ENCODE measurements at places on chromosomes 13 and 19.
A peak's percentile ranks its signal among the peaks of the same experiment; 100 is the strongest.

DNA sequence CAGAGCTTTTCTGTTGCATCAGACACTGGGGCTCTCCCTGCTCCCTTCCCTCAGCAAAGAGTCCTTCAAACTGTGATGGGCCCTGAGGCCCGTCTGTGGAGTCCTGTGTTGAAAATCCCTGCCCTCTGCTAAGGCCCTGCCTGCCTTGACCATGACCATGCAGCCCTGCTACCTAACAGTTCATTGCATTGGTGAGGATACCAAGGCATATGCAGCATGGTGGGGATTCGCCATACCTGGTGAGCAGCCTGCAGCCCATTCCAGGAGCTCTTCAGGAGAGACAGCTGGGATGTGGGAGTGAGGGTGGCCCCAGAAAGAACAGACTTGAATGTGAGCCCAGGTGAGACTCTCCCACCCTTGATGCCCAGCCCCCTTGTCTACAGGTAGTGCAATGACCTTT is 70.6 kb upstream of the GSX1 start:
- H3K27me3 ChIP-seq: no peaks in the 10 kb centered on the region
- no peaks in the 10 kb centered on the region for H3K4me1 ChIP-seq
- no peak overlapping the region for H3K4me3 ChIP-seq
- no peaks in the 10 kb centered on the region for H3K36me3 ChIP-seq
- H3K27ac ChIP-seq: no peak overlapping the region

GRCh38 chr19:42280815-42281145 is 11.7 kb downstream of the CIC start:
- H3K4me1 ChIP-seq: peaks cover 74% of the 10 kb centered on the region
- H3K4me3 ChIP-seq: peak overlapping the region; percentile 86
- H3K27ac ChIP-seq: peak overlapping the region; percentile 93
- no peaks in the 10 kb centered on the region for H3K27me3 ChIP-seq
- no peak for DNase-seq
- no peaks in the 10 kb centered on the region for H3K36me3 ChIP-seq

- H3K27me3 ChIP-seq: no peaks in the 10 kb centered on the region
- peak overlapping the region; percentile 51 for H3K4me3 ChIP-seq
- H3K36me3 ChIP-seq: peaks cover 36% of the 10 kb centered on the region
Observed at GRCh38 chr19:7928741-7929701, 3.1 kb upstream of the CTXN1 start.

- H3K27ac ChIP-seq: no peak overlapping the region
- no peaks in the 10 kb centered on the region for H3K4me1 ChIP-seq
- no peak for DNase-seq
- H3K4me3 ChIP-seq: no peak overlapping the region
- H3K27me3 ChIP-seq: no peaks in the 10 kb centered on the region
- no peaks in the 10 kb centered on the region for H3K36me3 ChIP-seq
Observed at GRCh38 chr13:99832347-99832746, 139.2 kb downstream of the ZIC5 start.

- no peaks in the 10 kb centered on the region for H3K27me3 ChIP-seq
- H3K27ac ChIP-seq: no peak overlapping the region
- H3K4me1 ChIP-seq: no peaks in the 10 kb centered on the region
- H3K4me3 ChIP-seq: no peak overlapping the region
Observed at GRCh38 chr13:98129059-98129746, 13.7 kb upstream of the FARP1 start.

DNA sequence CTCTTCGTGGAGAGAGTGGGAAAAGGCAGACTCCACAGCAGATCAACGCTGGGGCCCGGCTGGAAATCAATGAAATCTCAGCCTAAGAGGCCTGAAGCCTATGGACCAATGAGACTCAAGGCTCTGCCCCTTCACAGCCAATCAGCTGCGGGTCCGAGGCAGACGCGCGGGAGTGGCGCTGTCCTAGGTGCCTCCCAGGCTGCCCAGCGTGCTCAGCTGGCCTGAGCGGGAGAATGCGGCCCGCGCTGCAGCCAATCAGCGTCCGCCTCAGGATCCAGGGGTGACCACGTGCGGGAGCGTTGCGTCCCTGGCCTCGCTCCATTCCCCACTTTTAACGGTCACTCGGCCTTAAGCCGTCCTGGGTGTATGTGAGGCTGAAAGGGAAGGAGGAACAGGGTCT is at the start of gene ZBTB32:
TSS of gene ZBTB32 (plus strand) at position 341 of the 400 bp plus-strand sequence. CDS start 10,069 bp downstream, outside the sequence.
- H3K4me3 ChIP-seq: no peak within 1 kb of the TSS
- no peaks in the 10 kb centered on the region for H3K27me3 ChIP-seq
- H3K27ac ChIP-seq: no peak within 1 kb of the TSS
- H3K36me3 ChIP-seq: no peaks in the 10 kb centered on the region

DNA sequence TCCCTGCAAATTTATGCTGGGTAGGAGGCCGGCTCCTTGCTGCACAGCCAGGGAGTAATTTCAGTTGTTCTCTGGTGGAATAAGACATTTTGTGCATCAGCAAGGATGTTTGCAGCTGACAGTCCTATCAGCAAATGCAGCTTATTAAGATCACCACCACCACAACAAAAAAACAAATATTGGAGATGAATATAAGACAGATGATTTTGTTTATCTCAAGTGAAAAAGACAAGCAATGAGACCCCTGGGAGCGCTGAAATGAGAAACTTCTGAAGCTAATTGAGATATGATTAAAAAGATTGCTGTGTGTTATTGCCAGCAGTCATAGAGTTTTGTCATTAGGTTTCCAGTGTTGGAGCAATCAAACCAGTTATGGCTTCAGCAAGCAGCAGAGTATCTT is 505.6 kb downstream of the GPC6 start:
- no peak for DNase-seq
- H3K27me3 ChIP-seq: no peaks in the 10 kb centered on the region
- H3K27ac ChIP-seq: no peak overlapping the region
- H3K4me1 ChIP-seq: peaks cover 12% of the 10 kb centered on the region

- H3K27ac ChIP-seq: no peak overlapping the region
- no peaks in the 10 kb centered on the region for H3K36me3 ChIP-seq
- H3K27me3 ChIP-seq: no peaks in the 10 kb centered on the region
- DNase-seq: no peak
- no peaks in the 10 kb centered on the region for H3K4me1 ChIP-seq
- no peak overlapping the region for H3K4me3 ChIP-seq
Observed at GRCh38 chr13:49844181-49844580, 51.7 kb upstream of the KPNA3 start.

DNA sequence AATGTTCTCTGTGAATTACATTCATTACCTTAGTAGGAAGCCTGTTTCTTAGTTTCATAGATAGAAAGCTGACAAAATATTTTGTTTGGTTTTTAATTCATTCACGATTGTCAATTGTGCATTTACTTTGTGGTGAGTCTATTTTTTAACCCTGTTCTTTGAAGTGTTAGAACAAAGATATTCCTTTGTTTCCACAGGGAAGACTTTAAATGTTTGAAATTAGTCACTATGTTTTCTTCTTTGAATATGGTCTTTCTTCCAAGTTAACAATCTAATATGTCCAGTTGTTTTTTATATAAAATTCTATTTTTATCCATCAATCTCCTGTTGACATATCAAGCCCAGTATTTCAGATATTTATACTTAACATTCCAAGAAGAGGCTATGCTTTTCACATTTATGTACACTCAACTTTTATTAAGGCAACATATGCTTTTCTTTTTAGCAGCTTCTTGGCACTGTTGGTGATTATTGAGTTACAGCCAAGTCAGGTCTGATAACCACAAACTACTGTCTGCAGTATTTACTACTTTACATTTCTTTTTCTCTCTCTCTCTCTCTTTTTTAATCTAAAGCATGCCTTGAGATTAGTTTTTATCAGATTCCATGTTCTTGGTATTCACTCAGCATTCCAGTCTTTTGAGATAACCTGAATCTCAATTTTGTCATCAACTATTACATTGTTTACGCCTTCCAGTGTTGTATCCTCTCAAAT is 812.8 kb upstream of the SLC10A2 start:
- H3K27ac ChIP-seq: no peak overlapping the region
- no peak overlapping the region for H3K4me3 ChIP-seq
- H3K27me3 ChIP-seq: no peaks in the 10 kb centered on the region
- H3K4me1 ChIP-seq: no peaks in the 10 kb centered on the region

DNA sequence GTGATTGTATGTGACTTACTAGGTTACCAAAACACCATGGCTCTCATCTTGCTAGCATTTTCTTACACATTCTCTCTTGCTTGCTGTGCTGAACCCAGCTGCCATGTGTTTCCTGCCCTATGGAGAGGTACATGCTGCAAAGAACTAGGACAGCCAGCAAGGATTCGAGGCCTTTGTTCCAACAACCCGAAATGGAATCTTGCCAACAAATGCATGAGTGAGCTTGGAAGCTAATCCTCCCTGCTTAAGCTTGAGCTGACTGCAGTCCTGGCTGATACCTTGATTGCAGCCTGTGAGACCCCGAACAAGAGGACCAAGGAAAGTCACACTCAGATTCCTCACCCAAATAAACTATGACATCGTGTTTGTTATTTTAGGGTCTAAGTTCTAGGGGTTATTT is 651.2 kb downstream of the SLITRK6 start:
- H3K36me3 ChIP-seq: no peaks in the 10 kb centered on the region
- no peak overlapping the region for H3K27ac ChIP-seq
- no peaks in the 10 kb centered on the region for H3K4me1 ChIP-seq
- no peak overlapping the region for H3K4me3 ChIP-seq
- DNase-seq: no peak

DNA sequence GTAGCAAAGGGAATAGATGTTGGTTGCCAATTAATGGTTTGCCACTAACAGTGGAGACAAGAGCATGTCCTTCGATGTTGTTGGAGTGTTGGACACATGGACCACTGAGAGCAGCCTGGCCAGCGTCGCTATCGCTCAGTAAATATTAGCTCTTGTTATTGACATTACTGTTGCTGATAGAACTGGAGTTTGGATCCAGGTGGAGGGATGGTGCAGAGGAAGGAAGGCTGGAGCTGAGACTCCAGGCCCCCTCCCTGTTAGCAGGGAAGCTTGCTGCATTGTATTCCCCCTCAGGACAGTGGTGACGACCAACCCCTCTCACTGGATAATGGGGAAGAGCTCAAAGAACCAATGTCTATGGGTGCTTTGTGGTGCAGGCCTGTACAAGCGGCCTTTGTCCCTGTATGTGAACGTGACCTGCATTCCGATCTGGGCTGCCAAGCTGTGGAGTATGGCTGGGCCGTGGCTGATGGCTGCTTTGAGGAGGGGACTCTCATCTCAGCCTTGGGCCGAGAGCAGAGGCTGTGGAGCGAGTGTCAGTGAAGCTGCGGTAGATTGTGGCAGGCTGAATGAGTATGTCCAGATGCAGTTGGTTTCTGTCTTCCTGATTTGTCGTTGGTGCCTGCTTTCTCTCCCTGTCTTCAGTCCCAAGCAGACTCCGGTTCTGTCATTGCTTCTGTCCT is 7.0 kb downstream of the CLASRP start:
- no peak for DNase-seq
- H3K27ac ChIP-seq: no peak overlapping the region
- H3K27me3 ChIP-seq: no peaks in the 10 kb centered on the region
- H3K36me3 ChIP-seq: peaks cover 60% of the 10 kb centered on the region
- H3K4me3 ChIP-seq: no peak overlapping the region

GRCh38 chr13:27267596-27267995 is 3.0 kb upstream of the RASL11A start:
- no peak for DNase-seq
- H3K27ac ChIP-seq: no peak overlapping the region
- H3K27me3 ChIP-seq: no peaks in the 10 kb centered on the region
- H3K4me3 ChIP-seq: no peak overlapping the region

DNA sequence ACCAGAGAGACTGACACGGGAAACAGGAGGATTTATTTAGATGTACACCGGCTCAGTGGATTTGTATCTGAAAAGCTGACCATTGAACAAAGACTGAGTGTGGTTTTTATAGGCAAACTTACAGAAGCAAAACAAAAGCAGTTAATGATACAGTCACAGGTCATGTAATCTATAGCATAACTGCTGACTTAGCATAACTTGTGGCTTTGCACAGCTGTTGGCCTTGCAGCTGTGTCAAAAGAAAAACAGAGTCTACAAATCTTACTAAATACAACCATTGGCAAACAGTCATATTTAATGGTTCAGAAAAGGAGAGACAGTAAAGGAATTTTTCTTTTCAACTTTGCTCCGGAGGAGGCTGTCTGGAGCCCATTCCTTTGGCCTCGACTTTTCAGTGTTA is 2.3 kb upstream of the ILF3 start:
- H3K27ac ChIP-seq: no peak overlapping the region
- H3K4me3 ChIP-seq: no peak overlapping the region
- H3K27me3 ChIP-seq: no peaks in the 10 kb centered on the region
- no peaks in the 10 kb centered on the region for H3K36me3 ChIP-seq
- no peak for DNase-seq

- peak overlapping the region; percentile 18 for H3K27ac ChIP-seq
- no peaks in the 10 kb centered on the region for H3K4me1 ChIP-seq
- no peak overlapping the region for H3K4me3 ChIP-seq
Observed at GRCh38 chr13:24074678-24075077, 85.8 kb upstream of the SPATA13 start.

- no peaks in the 10 kb centered on the region for H3K36me3 ChIP-seq
- H3K4me3 ChIP-seq: no peak overlapping the region
- no peak overlapping the region for H3K27ac ChIP-seq
Observed at GRCh38 chr13:89980896-89981295, 1366.6 kb upstream of the MIR17HG start.

GRCh38 chr13:35597451-35597850 is 121.0 kb upstream of the MAB21L1 start:
- H3K36me3 ChIP-seq: no peaks in the 10 kb centered on the region
- no peak for DNase-seq
- no peaks in the 10 kb centered on the region for H3K27me3 ChIP-seq
- H3K4me1 ChIP-seq: no peaks in the 10 kb centered on the region
- H3K27ac ChIP-seq: no peak overlapping the region

DNA sequence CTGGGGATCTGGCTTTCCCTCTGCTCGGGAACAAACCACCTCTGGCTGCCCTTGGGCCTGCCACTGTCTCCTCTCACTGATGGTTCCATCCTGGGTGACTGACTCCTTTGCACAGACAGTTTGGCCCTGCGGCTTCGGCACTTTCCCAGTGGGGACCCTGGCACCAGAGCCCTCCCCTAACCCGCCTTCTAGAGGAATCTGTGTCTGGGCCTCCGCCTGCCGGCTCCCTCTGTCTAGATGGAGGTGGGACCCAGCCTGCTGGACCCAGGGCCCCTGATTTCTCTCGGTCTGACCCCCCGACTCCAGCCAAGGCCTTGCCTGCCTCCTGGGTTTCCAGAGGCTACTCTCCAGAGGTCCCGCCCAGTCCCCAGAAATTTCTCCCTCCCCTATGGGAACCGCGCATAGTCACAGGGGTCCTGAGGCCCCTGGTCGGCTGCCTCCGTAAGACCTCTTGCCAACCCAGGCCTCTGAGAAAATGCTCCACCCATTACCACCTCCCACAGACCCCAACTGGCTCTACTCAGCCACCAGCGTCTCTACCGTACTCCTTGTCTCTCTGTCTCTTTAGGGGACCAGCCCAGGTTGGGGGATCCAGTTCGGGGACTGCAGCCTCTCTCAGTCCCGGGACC is 2.7 kb downstream of the CCDC106 start:
- DNase-seq: no peak
- H3K27me3 ChIP-seq: no peaks in the 10 kb centered on the region
- H3K27ac ChIP-seq: no peak overlapping the region
- H3K4me1 ChIP-seq: peaks cover 10% of the 10 kb centered on the region

DNA sequence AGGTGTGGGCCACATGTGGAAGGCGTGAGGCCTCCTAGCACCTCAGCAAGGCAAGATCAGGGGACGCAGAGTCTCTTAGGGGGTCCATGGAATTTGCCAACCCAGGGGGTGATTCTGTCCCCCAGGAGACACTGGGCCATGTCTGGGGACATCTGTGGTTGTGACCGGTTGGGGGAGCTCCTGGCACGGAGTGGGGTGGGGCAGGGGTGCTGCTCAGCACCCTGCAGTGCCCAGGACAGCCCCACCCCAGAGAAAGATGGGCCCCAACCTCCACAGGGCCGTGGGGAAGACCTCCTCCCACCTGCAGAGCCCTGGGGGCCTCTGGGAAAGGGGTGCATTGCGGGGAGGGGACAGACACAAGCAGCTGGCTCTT is 4.0 kb downstream of the MKNK2 start:
- H3K27me3 ChIP-seq: no peaks in the 10 kb centered on the region
- peak overlapping the region; percentile 97 for H3K27ac ChIP-seq
- H3K36me3 ChIP-seq: peaks cover 37% of the 10 kb centered on the region
- DNase-seq: no peak
